Suppressor macrophage treated with lipopolysaccharide for 4 hours (primary cell): ENCODE measurements at places on chromosomes 13 and 19.
A peak's percentile ranks its signal among the peaks of the same experiment; 100 is the strongest.

- DNase-seq = no peak
These were observed 33.9 kb downstream of the SYDE1 start for GRCh38 chr19:15141143-15141542.

DNA sequence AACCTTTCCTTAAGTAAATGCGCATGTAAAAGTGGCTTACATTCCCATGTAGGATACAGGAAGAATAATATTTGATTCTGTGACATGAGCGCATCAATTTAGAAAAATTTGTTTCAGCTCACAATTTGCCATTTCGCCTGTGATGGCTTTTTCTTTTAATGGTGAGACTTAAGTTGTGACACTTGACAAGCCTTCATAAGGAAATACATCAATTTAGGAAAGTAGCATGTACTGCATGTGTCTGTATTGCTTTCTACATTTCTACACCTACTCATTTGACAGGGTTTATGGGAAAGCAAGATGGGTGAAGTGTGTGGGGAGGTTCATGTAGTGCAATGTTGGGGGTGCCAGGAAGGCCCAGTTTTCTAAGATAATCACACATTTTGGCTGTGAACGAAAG, 12.1 kb upstream of the SCEL start:
- DNase-seq = no peak

DNA sequence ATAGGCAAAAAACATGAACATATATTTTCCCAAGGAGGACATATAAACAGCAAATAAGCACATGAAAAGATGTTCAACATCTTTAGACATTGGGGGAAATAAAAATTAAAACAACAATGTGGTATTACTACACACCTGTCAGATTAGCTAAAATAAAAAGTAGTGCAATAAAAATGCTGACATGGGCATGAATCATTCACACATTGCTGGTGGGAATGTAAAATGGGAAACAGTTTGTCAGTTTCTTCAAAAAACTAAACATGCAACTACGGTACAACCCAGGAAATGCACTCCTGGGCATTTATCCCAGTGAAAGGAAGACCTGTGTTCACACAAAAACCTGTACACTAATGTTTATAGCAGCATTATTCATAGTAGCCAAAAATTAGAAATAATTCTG, 5.3 kb upstream of the SUCLA2 start:
- DNase-seq = no peak

DNA sequence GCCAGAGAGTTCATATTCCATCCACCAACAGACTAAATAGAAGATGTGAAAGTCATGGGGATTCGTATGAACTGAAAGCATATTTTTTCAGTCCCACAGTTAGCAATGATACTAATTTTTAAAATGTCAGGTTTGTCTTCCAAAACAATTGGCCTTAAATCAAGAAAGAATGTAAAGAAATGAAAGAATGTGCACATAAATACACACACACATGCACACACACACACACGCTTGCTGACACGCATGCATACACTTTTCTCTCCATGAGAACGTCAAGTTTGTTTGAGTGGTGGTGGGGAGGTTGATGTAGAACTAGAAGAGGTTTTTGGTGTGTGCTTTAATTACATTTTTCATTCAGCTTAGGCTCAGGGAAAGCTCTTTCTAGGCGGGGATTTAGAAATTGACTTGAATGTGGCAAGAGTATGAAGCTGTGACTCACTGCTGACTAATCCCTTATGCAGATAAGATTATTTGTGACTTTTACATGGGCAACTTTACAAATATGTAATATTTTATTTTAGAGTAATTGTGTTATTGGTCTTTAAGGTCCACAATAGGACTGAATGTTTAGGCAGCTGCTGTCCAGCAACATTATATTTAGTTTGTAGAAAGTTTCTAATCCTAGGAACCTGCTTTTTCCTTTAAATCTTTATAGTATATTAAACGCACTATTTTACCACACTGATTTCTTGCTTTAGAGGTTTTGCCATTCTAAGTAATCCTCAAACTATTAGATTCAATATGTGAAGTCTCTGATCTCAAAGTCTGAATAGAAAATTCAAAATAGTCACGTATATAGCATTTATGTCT, 18.8 kb downstream of the FLT1 start:
- peak; percentile 80 for DNase-seq

DNA sequence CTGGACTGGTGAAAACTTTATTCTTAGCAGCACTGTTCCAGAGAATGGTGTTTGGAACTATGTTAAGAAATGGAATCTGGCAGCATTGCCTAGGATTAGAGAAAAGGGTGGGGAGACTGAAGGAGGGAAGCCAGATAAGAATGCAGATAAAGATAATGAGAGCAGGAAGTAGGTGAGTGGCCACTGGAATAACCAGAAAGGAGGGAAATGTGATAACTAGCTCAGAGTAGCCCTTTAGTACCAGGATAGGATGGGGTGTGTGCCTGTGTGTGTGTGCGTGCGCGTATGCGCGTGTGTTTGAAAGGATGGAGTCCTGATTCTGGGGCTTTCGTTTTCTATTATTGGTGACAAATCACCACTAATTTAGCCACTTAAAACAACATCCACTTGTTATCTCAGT, 33.4 kb upstream of the FRY start:
- no peak for DNase-seq

DNA sequence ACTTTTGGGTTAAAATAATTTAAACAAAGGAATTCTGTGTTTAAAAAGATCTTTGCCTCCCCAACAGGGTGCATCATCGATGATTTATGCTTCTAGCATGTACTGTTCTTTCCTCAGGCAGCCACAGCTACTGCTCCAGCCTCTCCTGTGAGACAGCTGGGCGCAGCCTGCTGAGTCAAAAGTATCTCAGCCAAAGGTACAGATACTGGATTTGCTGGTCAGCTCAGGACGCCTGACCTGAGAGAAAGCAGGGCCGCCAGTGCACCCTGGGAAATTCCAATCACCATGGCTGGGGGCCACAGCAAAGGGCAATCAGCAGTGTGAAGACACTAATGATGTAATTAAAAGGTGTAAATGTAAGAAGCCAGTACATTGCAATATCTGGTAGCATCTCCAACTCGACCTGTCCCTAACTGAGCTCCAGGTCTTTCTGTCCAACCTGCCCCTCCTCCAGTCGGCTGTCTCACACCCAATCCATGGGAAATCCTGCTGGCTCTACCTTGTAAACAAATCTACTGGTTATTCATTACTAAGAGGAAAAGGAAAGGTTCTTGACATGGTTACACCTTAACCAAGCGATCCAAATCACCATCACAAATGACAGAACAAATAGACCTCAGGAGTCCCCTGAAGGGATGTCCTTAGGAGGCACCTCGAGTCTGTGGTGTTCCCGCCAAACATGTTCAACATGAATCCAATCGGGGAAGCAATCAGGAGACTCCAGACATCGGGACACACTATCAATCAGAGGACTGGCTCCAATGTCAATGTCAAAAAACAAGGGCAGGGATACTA, 7.3 kb downstream of the OPA3 start:
- no peak for DNase-seq

- DNase-seq = no peak
These were observed 88.7 kb upstream of the PCDH9 start for GRCh38 chr13:67318860-67319259.

GRCh38 chr19:42285541-42285941, 16.4 kb upstream of the PRR19 start:
- DNase-seq = peak; percentile 60

DNA sequence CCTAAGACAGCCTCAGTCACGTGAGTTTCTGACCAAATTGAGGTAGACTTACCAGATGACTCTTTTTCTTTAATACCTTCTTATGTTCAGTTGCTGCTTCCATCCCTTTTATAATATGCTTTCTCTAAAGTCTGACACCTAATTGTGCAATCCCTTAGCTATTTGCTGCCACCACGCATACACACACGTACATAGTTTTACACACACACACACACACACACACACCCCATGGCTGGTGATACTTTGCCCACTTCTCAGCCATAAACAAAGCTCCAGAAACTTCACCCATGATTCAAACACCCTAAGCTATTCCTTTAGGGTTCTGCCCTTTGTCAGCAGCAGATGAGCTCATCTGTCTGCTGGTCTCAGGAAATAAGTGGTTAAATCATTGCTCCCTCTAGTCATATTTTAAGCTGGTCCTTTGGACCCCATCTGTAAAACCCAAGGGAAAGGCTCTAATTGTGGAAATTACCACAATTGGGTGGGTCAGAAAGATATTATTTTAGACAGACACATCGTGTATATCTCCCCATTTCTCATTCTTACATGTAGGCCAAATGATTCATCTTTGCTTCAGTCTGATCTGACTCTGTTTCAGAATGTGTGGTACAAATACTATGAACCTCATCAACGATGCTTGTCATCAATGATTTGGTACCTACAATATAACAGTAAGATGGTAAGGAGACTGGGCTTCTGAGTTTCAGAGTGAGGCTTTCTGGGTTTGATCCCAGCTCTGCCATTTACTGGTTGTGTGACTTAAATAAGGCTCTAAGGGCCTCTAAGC, 69.2 kb downstream of the NALCN start:
- no peak for DNase-seq

DNA sequence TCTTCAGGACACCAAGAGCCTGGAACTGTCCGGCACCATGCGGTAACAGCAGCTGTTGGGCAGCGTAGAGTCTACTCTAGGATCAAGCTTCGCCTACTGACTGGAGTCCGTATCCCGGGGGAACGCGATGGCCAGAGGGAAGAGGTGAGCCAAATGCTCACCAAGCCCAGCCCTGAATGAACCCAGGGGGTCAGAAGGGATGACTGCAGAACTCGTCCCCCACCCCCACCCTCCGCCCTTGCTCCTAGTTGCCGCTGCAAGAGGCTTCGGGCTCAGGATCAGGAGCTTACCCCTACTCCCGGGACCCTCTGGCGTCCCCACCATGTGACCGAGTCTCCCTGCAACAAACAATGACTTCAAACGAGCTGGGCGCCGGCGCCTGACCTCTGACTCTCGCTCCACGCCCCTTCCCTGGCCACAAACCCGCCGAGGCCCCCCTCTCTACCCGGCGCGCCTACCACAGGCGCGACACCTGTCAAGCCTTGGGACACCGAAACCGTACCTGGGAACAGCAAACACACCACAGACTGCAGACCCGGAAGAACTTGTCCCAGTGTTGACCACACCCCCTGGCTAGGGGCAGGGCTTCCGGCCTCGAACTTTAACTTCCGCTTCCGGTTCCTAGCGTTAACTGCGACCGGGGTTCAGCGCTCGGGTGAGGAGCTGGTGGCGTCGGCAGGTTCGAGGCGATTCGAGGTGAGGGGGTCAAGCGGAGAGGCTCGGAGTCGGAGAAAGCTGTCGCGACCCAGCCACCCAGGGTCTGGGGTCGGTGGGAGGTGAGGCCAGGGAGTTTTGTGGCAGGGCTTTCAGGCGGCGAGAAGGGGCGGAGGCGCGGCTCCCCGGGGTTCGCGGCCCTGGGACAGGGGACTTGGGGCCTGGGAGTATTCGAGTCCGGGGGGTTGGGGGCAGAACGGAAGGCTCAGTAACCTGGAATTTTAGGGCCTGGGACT, at the start of gene UBL5:
TSS of gene UBL5 (plus strand) at position 630 of the 950 bp plus-strand sequence. CDS start 420 bp downstream, outside the sequence.
- peak; percentile 93 for DNase-seq

GRCh38 chr13:74973935-74974879, 507.8 kb downstream of the TBC1D4 start:
- no peak for DNase-seq

DNA sequence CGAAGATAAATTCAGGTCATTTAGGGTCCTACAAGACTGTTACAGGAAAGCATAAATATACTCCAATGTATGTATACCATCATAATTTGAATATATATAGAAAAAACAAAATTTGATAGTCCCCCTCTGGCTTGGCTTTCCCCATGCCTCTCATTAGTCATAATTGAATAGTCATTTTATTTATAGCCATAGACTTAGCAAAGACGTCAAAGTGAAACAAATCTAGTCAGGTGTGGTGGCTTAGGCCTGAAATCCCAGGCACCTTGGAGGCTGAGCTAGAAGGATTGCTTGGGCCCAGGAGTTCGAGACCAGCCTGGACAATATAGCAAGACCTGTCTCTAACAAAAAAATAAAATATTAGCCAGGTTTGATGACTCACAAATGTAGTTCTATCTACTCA, 141.1 kb downstream of the TNFRSF19 start:
- DNase-seq = no peak
